Stimulated activated CD8-positive, alpha-beta memory T cell treated with anti-CD3 and anti-CD28 coated beads, Interleukin-7, amount 100 ng/mL, for 1 hour (primary cell): ENCODE measurements at places on chromosomes 5 and 9.

GRCh38 chr5:69315972-69316371 is 16.6 kb downstream of the CCDC125 start:
- no peak for DNase-seq

DNA sequence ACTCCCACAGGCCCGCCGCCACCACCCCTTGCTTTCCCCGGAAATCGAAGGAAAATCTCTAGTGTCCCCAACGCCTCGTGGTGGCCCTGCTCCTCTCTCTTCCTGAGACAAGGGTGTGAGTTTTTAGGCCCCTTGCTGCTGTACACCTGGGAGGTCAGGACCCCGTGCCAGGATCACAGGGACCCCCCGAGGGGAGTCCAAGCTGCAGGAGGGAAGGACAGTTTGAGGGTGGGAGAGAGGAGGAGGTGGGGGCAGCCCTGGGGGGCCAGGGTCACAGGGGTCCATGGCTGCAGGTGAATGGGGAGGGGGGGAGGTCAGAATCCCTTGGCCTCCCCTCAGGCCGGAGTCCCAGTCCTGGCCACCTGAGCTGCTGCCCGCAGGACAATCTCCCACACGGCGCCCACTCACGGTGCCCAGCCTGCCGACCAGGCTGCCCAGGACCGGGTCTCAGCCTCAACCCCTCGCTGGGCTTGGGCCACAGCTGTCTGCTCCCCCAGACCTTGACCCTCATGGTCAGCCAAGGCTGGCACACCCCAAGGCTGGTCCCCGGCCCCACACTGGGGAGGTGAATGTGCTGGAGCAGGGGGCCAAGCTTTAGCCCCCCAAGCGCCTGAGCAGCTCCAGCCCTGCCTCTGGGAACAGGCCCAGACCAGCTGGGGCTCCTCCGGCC is 19.9 kb downstream of the TPPP start:
- DNase-seq, result no peak

- no peak for DNase-seq
Measured at GRCh38 chr5:13218518-13218917, 726.0 kb downstream of the DNAH5 start.

DNA sequence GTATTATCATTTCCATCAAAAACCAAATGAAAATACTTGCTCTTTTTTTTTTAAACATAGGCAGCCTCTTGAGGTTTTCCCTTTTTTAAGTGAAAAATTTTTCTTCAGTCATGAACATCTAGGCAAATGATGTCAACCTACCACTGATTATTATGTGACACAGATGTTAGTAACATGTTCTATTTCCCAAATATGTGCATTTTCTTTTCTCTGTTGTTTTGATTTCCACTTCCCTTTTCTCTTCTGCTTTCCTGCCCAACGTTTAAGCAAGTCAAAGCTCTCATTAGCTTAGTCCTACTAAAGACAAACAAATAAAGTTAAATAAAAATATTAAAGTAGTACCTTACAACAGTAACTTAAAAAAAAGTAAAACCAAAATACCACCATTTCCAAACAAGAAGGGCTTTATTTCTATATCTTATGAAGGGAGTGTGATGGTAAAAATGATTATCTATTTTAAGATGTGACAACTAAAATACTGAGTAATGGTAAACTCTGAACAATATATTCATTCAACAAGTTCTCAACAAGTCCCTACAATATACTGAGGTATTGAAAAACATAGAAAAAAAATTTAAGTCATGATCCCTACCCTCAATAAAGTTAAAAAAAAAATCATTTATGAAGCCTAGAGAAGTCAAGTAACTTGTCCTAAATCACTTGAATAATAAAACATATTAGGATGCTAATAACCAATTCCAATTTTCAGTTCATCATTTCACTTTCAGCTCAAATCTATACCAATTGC is 9.4 kb downstream of the SLC38A9 start:
- DNase-seq, result no peak

DNA sequence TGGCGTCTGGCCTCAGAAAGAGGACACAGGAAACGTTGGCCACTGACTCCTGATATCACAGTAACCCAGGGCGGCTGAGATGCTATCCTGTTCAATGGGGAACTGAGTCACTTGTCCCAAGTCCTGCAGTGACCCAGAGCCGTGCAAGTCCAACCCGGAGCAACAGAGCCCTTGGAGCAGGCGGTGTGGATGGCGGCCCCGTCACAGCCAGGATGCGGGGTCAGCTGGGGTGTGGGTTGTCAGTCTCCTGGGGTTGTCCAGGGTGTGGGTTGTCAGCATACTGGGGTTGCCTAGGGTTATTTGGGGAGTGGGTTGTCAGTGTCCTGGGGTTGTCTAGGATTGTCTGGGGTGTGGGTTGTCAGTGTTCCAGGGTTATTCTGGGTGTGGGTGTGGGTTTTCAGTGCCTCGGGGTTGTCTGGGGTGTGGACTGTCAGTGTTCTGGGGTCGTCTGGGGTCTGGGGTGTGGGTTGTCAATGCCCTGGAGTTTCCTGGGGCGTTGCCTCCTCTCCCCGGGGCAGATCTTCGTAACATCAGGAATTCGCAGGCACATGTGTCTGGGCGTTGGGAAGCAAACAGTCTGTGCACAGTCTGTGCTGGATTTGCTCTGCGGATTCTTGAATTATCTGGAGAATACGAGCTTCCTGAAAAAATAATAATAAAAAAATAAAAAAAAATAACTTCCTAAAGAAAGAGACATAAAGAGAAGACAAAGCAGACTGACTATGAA is 257.5 kb downstream of the PARP8 start:
- no peak for DNase-seq

GRCh38 chr9:10255758-10256157 is 357.0 kb downstream of the PTPRD start:
- no peak for DNase-seq

- no peak for DNase-seq
Measured at GRCh38 chr5:119022017-119022745, 33.8 kb upstream of the DTWD2 start.

DNA sequence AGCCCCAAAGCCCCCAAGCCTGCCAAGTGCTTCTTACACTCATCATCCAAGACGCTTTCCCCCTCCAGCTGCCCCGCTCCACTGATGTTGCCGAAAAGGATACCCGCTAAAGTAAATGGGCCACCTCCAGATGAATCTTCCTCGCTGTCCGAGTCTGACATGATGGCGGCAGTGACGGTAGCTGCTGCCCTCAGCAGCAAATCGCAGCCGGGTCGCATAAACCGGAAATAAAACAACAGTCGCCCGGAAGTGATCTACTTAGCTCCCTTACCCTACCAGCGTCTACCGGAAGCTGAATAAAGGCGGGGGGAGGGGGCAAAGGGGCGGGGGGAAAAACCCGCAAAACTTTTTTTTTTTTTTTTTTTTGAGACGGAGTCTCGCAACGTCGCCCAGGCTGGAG is at the start of gene TAF1L:
Gene TAF1L, minus strand, starts transcription at position 308 of the 400 bp plus-strand sequence. Its CDS starts 90 bp downstream, at position 218.
- no peak for DNase-seq

GRCh38 chr9:107778661-107779060 is 289.1 kb upstream of the KLF4 start:
- no peak for DNase-seq
